ENCODE measurements at places on chromosomes 1 and 21.

- no peak for DNase-seq
Observed at GRCh38 chr1:248759644-248760043, 4.1 kb upstream of the LYPD8 start.

DNA sequence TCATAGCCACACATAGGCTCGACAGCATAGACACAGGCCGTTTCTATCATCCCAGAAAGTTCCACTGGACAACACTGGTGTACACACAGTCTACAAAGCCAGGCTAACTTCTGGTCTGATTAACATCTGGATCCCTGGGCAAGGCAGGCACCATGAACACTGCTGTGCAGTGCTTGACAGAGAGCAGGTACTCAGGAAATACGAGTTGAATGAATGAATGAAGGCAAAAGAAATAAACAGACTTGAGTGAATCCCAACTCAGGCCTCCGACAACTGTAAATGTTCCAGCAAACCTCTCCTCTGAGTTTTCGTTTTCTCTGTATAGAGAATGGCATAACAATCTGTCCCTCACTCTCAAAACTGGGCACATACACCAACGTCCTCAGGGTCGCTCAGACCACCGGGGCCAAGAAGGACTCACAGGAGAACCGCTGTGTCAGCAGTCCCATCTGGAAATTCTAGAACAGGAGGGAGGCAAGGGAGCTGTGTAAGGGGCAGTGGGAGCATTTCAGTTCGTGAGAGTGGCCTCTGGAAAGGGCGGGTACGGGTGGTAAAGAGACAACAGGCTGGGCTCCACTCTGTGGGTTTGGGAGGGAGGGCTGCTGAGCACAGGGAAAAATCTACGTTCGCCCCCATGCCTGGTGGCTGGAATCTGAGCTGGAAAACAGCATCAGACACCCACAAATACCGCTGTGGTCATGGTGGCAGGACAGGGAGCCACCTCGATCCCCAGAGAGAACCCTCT lies 15.1 kb upstream of the ECE1 start:
- no peak for DNase-seq

DNA sequence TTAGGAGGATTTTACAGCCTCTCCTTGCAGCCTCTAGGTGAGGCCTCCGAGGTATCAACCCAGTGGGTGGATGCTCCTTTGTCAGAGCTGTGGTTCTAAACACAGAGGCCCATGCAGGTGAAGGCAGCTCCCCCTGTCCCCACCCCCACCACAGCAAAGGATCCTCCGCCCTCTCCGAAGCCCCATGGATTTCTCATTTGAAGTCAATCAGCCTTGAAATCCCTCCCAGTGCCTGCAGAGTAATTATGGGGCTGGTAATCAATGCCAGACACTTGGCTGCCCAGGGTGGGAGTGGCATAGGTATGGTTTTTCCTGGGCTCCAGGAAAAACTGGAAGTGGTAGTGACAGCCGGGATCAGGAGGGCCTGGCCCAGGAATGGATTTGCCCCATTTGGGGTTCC lies 119.5 kb upstream of the CSF3R start:
- no peak for DNase-seq

DNA sequence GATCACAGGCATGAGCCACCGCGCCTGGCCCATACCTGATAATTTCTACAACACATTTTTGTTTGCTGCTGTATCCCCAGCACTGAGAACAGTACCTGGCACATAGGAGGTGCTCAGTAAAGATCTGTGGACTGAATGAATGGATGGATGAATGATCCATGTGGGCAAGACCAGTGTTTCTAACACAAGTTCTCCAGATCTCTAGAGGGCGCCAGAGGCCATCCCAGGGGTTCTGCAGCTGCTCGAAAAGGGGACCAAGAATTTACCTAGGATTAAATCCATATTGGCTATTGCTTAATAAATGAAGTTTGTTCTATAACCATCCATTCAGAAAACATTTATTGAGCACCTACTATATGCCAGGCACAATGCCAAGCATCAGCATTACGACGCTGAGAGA lies 167.7 kb downstream of the ACTL8 start:
- peak; percentile 26 for DNase-seq

DNA sequence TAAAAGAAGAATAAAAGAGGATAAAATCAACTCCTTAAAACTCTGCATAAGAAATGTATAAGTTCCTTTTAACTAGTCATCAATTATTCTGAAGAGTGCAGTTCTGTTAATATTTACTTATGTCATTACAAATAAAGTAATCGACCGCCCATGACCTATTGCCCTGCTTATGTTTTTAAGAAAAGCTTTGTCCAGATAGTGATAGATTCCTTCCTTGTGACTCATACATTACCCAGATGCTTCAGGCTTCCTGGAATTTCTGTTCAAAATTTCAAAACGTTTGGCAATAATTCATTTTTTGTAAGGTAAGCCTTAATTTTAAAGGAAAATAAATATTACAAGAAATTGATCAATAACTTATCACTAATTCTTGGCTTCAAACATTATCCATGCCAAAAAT lies 918.2 kb upstream of the ADGRL2 start:
- peak; percentile 79 for DNase-seq

- peak; percentile 6 for DNase-seq
Observed at GRCh38 chr1:174872615-174873058, 127.1 kb upstream of the CACYBP start.

- no peak for DNase-seq
Observed at GRCh38 chr1:41784531-41785274, 134.0 kb downstream of the HIVEP3 start.

DNA sequence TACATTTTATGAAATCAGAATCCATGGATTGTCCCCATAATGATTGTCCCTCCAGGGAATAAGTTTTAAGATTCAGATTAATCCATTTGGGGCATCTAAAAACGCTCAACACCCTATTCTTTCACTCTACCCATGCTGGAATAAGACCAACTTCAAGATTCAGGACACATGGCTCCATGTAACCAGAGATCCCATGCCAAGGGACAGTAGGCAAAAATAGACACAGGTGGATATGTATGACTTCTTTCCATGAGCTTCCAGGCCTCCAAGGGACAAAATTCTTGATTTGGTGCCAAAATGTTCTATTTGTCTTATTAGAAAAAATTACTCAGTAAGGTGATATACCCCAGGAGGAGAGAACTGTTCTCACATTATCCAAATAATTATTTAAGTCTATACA lies 178.8 kb downstream of the NRIP1 start:
- DNase-seq = no peak

DNA sequence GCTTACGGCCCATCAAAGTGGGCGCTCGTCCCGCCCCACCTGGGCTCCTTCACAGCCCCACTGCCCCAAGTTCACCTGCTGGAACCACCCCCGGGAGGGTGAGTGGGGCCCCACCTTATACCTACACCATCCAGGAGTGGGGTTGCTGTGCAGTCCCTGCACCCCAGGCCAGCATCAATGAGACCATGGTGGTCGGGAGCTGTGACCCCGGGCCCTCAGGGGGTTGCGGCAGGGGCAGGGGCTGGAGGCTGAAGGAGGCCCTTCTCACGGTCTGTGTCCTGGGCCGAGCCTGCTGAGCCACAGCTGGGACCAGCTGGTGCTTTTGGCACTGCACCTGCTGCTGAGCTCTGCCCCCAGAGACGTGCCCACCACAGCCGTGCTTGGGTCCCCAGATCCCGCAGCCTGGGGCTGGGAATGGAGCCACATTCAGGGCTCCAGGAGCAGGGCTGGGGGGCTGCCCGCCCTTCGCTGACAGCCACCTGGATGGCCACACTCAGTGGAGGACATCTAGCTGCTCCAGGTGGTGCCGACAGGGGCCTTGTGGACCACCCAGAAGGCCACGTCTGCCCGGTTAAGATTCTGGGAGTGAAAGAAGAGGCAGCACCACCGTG lies 17.4 kb downstream of the ACTRT2 start:
- no peak for DNase-seq

DNA sequence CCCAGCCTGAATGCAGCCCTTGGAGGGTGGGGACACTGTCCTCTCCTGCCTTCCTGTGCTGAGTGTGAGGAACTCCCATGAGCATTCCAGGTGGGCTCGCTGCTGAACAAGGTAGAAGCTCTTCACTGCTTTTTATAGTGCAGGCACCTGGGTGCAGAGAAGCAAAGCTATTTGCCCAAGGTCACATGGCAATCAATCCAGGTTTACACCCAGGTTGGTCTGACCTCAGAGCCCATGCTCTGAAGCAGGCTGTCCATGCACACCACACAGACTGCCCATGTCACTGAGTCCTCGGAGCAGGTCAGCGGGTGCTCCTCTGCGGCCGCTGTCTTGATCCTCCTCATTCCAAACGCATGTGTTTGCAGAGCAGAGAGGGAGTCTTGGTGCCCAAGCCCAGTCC lies 323.4 kb upstream of the VAMP3 start:
- DNase-seq = no peak

- DNase-seq = no peak
Observed at GRCh38 chr21:36563341-36563926, 83.5 kb upstream of the CLDN14 start.

DNA sequence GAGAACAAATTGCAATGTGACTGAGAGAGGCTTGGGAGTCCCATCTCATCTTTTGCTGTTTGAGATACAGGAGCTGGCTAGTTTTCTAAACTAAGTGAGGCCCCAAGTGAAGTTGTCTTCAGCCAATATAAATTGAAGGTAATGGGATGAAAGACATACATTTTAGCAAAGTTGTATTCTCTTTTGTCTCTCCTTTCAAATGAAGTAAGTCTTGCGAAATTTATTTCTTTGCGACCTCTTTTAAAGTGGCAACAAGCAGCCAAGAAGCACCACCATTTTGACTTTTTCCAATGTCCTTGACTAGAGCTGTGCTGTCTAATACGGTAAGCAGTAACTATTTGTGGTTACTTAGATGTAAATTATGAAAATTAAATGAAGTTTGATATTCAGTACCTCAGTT lies 385.7 kb downstream of the USP25 start:
- DNase-seq = no peak

- DNase-seq = no peak
Observed at GRCh38 chr1:75870951-75871350, 61.3 kb downstream of the ASB17 start.

DNA sequence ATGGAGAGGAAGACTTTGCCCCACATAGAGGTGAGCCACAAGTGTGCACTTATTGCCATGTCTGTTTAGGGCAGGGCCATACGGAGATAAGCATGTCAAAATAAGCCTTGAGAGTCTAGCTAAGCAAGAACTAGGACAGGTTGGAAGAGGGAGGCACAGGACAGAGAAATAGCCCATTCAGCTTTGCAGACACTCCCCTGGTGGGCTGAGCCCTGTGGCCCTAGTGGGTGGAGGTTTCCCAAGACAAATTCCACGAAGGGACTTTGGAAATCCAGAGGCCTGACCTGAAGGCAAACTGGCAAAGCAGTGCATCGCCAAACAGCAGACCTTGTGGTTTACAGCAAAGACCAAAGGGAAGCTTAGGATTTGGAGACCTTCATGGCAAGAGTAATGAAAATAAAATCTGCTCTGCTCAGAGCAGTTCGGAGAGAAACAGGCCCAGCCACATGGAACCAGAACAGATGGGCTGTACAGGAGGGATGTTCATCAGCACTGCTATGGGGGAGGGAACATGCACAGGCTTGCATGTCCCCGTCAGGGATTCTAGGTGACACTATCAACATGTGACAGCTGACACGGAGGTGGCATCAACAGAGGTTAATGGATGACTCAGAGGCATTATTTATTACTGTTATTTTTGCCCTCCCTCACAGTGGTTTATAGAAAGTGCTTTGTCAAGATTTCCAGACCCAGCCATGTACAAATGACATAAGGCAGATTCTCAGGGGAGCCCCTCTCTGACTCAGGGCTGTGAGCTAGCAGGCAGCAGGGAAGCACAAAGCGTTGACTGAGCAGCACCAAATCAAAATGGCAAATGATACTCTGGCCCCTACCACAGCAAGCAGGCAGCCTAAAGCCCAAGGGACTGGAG lies 90.1 kb upstream of the IRF2BP2 start:
- DNase-seq = peak; percentile 52

DNA sequence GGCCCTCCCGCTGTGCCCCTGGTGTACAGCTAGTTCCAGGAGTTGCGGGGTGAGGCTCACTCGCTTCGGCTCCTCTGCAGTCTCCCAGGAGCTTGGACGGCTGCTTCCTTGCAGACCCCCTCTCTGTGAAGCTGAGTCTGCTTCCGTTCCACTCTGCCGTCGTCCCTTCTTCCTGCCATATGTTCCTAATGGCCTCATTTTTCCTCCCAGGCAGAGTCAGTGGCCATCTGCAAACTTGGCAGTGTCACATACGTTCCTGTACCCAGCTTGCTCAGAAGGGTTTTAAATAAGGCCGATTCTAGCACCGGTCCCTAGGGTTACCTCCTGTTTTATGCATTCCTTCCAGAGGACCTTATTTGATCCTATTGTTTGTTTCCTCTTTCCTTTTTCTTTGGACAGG lies 21.3 kb downstream of the ACTL8 start:
- DNase-seq = no peak

GRCh38 chr21:20341431-20341830 lies 656.8 kb upstream of the NCAM2 start:
- no peak for DNase-seq

DNA sequence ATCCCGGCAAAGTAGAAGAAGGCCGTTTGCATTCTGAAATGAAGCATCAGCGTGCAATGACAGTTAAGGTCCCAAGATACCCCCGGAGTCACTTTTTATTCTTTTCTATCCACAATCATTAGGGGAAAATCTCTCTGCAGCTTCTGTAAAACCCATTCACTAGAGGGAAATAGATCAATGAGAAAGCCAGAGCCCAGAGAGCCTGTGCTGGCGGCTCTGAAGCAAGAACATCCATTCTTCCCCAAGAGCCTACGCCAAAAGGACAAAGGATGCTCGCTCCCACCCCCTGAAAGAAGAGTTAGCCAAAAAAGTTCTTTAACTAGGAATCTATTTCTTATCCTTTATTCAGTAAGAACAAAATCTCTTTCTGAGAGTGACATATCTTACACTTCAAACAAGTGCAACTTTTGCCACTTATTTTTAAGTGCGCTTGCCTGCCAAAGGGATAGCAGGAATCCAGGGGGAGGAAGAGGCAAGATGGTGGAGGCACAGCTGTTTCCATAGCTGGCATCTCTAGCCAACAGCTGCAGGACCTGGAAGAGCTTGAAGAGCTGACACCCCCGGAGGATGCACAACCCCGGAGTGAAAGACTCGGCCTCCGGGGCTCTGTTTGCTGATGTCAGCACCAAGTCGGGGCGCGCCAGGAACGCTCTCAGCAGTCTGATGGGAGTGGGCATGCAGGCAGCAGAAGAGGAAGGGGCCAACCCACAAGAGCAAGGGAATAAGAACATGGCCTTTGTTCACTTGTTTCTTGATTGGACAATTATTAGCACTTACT lies 68.7 kb downstream of the KCNN3 start:
- DNase-seq = no peak

DNA sequence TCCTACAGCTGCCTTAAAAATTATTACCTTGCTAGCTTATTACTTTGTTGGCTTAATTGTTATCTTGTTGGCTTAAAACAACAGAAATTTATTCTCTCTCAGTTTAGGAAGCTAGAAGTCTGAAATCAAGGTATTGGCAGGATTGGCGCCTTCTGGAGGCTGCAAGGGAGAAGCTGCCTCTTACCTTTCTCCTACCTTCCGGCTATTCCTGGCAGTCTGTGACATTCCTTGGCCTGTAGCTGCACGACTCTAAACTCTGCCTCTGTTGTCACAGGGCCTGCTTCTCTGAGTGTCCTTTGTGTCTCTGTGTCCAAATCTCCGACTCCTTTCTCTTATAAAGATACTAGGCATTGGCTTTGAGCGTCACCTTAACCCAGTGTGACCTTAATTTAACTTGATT lies 579.9 kb upstream of the B3GALT2 start:
- no peak for DNase-seq

GRCh38 chr1:11279630-11280029 lies 6.6 kb downstream of the UBIAD1 start:
- DNase-seq = no peak

GRCh38 chr1:179598631-179599030 lies 7.0 kb downstream of the TDRD5 start:
- DNase-seq = no peak
